ENCODE measurements at places on chromosomes 3 and 15.

DNA sequence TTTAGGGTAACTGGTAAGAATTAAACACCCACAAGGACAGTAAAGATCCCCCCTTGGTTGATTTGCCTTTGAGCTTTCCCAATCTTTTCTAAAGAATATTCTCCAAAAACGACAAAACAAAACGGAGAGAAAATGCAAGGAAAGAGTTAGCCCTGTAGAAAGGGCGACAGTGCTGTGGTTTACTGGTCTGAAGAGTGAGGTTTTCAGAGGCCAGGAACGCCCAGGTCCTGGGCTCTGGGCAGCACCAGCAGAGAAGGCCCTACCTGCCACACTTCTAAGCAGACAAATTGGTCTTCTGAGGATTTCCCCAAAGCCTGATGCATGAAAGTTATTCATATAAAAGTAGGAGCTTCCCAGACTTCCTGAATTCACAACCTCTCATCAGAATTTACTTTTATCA, 119.3 kb downstream of the KCNMB2 start:
- no peak for DNase-seq

DNA sequence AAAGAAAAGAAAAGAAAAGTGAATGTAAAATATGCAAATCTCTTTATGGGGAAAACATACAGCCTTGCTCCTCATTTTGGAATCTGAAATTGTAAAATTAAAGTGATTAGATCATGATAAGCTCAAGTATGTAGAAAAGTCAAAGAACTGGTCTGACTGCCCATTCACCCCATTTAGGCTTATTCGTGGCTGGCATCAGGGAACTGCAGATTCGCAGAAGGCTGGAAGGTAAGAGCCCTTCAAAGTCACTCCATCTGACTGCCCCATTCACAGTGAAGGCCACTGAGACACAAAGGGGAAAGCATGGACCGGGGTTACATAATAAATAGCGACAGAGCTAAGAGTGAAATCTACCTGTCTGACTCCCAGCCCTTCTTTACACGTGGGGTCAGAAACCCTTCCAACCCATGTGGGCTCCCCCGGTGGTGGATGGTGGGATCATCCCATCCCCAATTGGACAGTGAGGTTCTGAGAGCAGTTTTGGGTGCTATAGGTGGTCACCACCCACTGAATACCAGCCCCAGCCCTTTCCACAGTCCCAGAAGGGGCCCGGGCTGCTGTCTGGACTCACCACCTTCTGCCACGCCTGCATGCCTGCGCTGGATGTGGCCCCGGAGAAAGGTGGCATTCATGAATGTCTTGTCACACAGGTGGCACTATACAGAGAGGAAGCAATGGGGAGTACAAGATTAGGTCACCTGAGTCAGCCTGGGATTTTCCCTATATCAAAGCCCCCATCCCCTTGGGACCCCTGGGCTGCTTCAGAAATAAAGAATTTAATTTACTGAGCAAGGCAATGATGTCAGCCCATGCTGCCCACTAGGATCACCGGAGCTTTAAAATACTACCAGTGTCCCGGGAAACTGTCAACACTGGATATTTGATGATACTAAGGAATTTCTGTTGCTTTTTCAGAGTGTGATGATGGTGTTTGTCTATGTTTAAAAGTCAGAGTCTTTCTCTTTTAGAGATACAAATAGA, 17.9 kb downstream of the DZIP1L start:
- DNase-seq, result no peak

DNA sequence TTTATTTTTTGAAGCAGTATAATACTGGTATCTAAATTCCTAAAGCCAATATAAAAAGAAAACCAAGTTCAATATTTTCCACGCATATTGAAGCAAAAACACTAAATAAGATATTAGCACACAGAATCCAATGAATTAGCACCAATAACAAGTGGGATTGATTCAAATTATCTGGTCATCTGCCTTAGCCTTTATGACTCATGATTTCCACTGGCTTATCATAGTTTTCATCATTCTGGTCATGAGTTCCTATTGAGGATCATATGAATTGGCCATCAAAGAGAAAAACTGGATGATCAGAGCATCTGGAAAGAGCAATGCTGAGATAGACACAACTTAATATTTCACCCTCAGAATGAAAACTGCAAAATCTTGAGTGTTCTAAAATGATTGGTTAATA, 809.9 kb downstream of the MCTP2 start:
- DNase-seq, result no peak

DNA sequence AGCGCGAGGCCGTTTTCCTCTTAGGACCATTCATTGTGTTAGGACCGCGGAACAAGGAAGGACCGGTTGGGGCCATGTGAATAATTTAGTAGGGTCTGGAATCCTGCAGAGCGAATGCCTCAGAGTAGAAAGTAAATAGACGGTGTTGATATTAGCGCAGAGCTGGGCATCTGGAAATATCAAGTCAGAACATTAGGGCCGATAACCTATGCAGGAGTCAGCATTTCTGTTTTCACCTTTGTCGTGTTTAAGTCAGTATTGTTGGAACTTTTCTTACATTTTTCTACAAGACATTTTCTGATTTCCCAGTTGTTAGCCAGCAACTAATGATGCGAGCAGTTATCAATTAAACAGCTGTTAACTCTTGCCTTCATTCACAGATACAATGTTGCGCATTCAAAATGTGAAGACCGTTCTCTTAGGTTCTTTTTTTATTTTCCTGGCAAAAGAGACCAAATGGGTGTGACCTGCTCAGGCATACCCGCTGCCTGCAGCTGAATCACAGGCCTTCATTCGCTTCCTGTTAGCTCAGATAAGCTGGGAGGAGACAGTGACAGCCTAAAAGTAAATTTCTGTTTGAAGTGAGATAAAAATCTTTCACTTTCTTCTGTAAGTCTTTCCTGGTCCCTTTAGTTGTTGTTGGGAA, 966 bp upstream of the PKM start:
- DNase-seq, result no peak

DNA sequence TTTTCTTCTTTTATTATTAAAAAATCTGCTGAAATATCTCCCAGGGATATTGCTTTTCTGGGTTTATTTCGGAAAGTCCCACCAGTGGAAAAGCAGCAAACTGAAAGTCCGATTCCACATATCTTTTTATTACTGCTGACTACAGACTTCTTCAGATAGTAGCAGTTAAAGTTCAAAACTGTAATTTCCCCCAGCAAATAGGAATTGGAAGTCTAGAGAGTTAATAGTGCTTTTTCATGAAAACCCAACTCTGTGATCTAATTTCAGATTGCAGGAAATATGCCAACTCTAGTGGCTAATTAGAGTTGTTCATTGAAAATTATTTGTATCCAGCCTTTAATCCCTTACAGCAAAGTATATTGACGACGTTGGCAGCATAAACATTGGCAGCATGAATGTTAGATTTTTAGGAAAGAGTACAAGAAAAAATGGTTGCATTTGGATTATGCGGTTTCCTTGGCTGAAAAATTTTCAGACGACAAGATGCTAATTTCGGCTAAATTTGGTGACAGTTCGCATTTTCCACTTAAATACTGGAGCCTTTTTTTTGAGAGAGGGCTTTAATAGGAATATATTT, 472.9 kb upstream of the CBLB start:
- no peak for DNase-seq

DNA sequence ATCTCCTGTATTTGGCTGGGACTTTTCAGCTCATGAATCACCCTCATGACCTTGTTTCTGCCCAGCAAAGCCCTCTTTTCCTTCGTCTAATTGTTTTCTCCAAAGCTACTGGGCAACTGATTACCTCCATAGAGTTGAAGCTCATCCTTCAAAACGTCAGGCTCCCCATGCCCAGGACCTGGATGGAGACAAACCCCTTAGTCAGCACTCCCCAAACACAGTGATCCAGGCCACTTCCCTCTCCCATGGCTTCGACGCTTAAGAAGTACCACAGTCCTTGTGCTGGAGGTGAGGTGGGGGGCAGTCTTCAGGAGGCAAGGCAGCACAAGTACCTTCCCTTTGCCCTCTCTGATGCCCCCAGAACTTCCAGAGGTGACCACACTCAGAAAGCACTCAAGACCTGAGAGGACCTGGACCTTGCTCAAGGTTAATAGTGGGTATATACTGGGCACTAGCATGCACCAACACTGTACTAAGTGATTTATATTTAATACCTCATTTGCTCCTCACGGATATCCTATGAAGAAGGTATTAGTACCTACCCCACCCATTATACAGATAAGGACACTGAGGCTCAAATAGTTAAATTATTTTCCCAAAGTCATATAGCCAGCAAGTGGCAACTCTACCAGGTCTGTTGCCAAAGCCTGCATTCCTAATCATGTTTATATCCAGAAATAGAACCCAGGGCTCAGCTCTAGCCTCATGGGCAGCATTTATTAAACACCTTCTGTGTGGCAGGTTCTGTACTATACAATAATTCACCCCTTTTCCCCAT, 16.5 kb downstream of the TMEM40 start:
- no peak for DNase-seq

GRCh38 chr15:74425630-74426029, 8.1 kb downstream of the SEMA7A start:
- no peak for DNase-seq

DNA sequence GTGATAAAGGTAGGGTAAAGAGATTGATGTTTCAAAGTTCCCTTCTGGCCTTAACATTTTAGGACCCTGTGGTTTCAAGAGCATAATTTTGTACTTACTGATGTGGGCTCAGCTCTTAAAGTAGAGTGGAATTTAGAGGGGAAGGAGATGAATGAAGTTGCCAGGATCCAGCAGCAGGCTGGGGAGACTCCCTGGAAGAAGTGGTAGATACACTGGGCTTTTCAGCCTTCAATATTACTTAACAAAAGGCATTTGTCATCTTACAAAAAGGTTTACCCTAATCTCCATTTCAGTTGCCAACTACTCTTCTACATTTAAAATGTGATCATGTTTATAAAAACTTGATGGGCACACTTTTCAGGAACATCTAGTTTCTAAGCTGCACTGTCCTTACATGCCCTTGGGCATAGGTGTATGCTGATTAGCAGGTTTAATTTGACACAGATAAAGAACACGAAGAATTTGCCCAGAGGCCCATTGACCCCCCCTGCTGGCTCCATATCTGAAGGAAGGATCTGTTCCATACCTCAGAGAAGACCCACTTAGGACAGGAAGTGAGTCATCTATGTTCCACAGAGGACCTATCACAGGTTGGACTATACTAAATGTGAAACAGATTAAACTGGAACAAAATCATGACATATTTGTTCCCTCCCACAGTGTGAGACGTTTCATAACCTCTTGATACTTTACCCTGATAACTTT, 93.0 kb upstream of the LPP start:
- no peak for DNase-seq

GRCh38 chr15:95866711-95867440, 463.6 kb upstream of the NR2F2 start:
- no peak for DNase-seq

Measured in NCI-H1436 treated with DMSO at 0.1 percent for 48 hours (cell line).